ENCODE measurements at places on chromosomes 3 and 15.
A peak's percentile ranks its signal among the peaks of the same experiment; 100 is the strongest.

DNA sequence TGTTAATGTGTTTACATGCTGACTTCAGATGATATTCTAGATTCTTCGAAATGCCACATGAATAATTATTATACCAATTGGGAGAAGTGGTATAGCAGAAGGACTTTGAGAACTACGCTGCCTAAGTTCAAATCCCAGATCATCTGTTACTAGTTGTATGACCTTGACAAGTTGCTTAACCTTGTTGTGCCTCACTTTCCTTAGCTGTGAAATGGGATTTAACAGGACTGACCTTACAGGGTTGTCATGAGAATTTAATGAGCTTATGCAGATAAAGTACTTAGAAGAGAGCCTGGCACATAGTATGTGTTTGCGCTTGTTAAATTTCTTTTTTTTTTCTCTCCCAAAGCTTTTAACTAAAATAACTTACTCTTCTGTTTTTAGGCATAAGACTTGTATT is 24.4 kb downstream of the WDR76 start:
- no peak for DNase-seq

GRCh38 chr3:9398700-9399336 is 1.4 kb downstream of the SETD5 start:
- peak; percentile 37 for DNase-seq

DNA sequence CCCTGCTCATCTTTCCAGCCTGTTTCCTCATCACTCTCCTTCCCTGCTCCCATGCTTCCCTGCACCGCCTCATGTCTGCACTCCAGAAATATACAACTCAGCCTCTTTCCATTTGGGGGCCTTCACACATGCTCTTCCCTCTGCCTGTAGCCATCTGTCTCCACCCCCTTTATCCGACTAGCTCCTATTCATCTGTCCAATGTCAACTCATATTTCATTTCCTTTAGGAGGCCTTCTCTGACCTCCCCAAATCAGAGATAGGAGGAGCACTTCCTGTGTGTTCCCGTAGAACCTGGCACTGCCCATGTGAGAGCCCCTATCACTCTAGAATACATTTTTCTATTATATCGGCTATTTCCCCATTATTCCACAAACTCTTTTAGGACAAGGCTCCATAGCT is 10.6 kb downstream of the ATP8B4 start:
- DNase-seq: no peak

DNA sequence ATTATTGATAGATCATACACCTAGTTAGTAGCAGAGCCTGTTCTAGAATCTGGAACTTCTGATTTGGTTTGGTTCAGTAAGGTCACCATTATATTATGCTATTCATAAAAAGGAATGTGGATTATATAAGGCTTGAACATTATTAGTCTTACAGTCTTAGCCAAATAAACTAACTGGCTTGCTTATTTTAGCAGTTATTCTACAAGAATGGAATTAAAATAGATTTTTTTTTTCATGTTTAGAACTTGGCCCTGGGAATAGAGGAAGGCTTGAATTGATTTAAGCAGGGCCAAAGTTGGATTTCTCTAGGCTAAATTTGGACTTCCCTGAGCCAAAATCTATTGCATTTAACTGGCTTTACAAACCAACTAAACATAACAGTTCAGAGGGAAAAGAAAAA is 24.4 kb downstream of the DTWD1 start:
- DNase-seq: no peak

- peak; percentile 84 for DNase-seq
Measured at GRCh38 chr15:57235873-57236272, 140.4 kb upstream of the CGNL1 start.

DNA sequence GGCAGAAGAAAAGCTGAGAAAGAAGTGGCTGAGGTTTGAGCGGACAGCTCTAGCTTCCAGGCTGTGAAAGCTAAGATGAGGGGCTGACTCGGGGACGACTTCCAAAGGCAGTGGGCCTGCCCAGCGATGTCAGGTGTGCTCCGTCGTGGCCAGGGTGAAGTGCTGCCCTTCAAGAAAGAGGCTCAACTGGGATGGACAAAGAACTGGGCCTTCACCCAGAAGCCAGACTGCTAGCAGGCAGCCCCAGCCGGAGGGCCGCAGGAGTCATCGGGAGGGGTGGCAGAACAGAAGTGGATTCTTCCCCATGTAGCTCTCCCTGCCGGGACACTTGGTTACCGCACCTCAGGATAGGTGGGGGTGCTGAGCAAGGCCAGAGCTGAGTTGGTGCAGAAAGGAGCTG is 13.1 kb upstream of the SEC13 start:
- DNase-seq: no peak

GRCh38 chr3:42661593-42662022 is 8.1 kb downstream of the ZBTB47 start:
- DNase-seq: no peak

DNA sequence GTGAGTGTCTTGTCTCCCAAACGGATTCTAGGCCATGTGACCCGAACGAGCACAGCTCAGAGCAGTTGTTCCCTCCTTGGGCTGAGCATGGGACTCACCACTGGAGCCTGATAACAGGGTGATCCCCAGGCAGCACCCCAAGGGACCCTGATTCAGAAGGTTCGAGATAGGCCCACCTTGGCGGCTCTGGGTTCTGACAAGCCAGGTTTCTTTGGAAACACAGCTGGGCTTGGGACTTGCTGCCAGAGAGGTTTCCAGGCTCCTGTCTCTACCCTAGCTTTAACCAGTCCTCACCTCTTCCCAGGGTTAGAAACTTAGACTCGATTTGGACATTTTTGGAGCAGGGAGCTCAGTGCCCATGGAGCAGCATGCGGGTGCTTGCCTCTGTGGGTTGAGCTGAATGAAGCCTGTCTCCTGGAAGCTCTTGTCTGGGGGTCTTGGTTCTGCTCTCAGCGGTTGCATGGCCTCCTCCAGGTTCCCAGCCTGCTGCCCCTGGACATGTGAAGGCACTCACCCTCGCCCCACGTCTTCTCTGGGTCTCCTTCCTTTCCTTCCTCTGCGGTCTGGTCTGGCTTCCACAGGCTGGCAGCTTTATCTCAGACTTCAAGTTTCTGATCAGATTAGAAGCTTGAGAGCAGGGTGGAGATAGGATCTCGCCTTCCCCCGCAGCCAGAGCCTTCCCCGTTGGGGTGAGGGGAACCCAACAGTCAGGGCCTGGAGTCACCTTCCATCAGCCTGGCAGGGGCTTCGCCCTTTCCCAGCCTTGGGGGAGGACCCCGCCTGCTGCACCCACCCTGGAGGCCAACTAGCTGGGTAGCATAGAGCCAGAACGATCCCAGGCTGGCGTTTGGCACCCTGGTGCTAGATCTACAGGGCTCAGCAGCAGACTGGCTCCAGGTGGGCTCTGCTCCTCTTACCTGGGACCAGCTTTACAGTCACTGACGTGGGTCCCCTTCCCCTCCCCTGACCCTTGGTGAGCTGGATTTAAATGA is 21.0 kb downstream of the PAQR5 start:
- DNase-seq: no peak

GRCh38 chr3:134363381-134363755 is 10.9 kb downstream of the AMOTL2 start:
- no peak for DNase-seq

DNA sequence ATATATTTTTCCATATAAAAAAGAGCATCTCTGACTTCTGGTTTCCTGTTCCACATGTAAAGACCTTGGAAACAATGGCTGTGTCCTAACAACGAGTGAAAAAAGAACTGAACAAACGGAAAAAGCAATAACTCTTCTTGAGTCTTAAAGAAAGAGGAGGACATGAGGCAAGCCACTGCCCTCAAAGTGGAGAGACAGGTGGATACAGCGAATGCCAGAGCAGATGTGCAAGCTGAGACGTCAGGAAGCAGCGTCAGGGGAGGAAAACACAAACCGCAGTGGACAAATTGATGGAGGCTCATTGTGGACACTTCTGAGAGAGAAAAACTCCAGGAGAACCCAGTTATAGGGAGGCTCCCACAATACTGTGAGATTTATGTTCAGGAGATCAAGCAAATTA is 208.0 kb upstream of the MME start:
- DNase-seq: no peak

- DNase-seq: no peak
Measured at GRCh38 chr3:81308306-81308705, 453.1 kb downstream of the GBE1 start.

DNA sequence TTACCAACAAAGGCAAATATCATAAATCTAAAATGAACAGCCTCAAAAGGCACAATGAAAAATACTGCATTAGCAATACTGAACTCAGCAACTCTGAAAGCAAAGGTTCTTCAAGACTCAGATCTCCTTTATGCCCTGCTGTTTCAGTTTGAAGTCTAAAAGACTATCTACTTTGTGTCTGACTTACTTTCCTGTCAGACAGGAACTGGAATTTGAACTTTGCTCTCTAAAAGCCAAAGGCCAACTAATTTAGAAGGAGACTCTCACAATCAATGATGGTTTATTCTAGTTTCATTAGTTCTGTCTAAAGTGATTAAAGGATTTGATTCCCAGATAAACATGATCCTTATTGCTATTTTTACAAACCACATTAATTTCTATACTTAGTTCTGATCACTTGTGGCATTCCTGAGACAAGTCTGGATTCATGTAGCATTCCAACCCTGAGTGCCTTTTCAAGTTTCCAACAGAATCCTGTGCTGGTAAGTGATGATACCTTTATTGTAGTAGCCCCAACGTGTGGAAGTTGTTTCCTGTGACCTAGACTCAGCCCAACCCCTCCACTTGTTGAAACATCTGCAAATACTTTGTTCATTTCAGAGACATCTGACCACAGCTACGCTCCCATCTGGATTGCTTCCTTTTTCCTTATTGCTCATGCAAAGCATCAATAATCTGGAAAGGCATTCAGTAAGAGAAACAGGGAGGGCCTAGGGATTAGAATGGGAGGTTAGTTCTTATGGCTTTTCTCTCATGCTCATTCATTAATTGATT is 14.9 kb upstream of the LEKR1 start:
- DNase-seq: no peak

DNA sequence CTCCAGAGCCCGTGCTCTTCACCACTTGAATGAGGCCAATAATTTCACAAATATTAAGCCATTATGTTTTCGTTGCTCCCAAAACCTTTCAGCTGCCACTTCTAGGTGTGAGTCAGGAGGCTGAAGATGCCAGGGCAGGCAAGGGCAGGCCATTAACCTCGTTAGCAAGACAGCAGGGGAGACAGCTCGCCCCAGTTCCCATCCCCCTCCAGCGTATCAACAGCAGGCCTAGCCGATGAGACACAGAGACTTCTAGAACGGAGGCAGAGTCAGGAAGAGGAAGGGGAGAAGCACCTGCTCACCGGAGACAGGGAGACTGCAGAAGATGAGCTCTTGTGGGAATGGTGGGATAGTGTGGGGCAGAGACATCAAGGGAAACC is 28.0 kb upstream of the PLA2G4E start:
- DNase-seq: no peak

- no peak for DNase-seq
Measured at GRCh38 chr15:69055251-69055650, 40.8 kb downstream of the NOX5 start.

DNA sequence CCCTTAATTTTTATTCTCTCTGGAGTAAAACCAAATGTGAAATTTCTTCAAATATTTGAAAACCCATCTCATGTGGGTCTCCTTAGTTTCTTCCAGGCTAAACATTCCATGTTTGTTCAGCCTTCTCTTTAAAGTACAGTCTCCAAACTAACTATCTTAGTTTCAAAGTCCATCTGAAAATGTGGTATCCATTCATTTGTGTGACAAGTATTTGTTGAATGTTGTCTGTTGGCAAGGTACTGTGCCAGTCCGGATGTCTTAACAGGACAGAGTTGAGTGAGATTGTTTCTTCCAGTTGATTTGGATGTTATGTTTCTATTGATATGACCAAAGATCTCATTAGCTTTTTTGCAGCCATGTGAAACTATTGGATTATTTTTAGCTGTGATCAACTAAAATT is 347.4 kb downstream of the THSD4 start:
- DNase-seq: no peak

DNA sequence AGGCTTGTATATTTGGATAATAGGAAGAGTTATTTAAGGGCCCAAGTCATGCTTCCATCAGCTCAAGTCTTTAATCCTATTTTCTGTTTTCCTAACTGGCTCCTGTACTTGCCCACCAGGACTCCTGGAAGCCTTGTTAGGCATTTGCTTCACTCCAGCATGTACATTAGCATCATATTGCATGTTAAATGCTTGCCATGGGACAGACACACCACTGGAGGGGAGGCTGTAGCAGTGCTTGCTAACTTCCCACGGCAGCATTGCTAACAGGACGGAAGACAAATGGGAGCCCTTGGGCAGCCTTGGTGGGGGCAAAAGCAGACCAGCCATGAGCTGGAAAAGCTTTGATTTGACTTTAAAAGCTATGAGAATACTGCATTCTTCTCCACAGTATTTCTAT is 6.1 kb downstream of the TMOD2 start:
- no peak for DNase-seq

DNA sequence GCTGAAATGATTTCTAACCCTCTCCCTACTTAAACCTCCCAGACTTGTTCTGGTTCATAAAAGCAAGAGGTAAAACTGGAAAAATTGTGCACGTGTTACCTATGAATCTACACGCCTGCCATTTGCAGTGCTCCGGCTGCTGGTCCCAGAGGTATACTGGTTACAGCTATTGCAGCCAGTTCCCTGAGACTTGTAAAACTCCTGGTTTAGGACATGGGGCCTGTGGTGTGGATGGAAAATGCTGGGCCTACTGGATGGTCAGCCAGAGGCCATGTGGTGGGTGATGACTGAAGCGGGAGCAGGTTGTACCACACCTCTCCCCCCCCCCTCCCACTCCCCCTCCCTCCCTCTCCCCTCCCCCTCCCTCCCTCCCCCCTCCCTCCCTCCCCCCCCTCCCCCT is 45.0 kb downstream of the SENP2 start:
- DNase-seq: no peak

GRCh38 chr15:45668386-45668785 is 33.6 kb downstream of the SQOR start:
- no peak for DNase-seq

GRCh38 chr3:171950373-171950772 is 89.0 kb upstream of the FNDC3B start:
- DNase-seq: peak; percentile 8

DNA sequence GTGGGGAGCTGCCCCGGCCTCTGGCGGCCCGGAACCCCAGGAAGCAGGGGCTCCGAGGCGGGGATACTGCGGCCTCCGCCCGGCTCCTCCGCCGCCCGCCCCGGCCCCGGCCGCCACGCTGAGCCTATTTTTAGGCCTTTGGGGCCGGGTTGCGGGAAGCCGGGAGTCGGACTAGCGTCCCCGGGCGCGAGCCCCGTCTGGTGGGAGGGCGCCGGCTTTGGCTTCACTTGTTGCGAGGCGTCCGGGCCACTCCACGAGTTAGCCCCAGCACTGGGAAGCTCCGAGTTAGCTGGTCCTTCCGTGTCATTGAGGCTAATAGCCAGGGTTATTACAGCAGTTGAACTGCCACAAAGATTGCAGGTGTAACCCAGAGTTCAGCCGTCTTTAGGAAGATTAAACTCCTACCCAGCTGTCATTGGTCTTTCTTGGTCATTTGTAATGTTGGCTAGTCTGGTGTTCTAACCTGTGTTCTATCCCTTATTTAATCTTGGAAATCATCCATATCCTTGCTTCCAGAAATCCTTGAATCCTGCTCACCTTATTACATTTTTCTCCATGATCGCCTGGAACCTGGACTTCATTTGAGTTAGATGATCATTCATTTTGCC is 791 bp downstream of the GYG1 start:
- DNase-seq: no peak

Data from kidney glomerular epithelial cell (primary cell).